ENCODE measurements at places on chromosomes 12 and 14. TPM values are rescaled to one million over a fixed set of nuclear protein-coding genes. Genes with fewer than 3 reads are reported as not detected.

DNA sequence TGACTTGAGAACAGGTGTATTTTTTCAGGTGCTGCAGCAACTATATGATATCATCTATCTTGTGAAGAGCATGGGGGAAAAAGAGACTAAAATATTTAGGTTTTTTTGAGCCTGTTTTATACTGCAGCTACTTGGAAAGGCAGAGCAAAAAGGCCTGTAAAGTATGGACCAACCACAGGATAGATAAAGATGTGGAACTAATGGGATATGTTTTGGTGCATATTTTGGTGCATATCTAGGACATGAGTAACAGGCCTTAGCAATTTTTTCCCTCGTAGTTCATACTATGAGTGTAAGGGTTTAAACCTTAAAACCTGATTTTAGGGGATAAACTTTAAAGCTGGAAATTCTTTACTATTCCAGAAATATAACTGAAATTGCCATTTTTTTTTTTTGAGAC is 6.0 kb upstream of the GTSF1 start:
- DNase-seq, result no peak
- no peak overlapping the region for H3K4me3 ChIP-seq
- peaks cover 8% of the 10 kb centered on the region for H3K4me1 ChIP-seq
- H3K27ac ChIP-seq, result peak overlapping the region; percentile 43
- no peaks in the 10 kb centered on the region for H3K27me3 ChIP-seq

PSME2 gene
- total RNA-seq, result 100 TPM

RBM25 gene
- total RNA-seq, result 59.6 TPM

DNA sequence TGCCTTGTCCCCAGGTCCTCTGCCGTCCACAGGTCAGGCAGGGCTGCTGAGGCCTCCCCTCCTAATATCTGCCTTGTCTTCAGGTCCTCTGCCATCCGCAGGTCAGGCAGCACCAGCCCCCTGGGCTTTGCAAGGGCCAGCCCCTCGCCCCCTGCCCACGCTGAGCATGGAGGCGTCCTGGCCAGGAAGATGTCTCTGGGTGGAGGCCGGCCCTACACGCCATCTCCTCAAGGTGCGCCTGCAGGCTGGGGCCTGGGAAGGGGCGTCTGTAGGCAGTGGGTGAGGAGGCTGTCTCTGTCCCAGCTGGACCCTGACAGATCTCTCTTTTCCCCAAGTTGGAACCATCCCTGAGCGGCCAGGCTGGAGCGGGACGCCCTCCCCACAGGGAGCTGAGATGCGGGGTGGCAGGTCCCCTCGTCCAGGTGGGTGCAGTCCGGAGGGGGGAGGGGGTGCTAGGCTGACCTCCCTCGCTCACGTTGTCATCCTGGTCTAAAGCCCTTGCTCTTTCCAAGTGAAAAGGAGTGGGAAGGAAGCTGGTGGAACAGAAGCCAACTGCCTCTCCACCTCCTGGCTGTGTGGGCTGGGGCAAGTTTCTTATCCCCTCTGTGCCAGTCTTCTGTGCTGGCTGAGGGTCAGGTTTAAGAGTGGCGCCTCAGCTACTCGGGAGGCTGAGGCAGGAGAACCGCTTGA is 13.9 kb upstream of the PUS1 start:
- H3K27me3 ChIP-seq, result no peaks in the 10 kb centered on the region
- H3K4me1 ChIP-seq, result peaks cover 10% of the 10 kb centered on the region
- H3K27ac ChIP-seq, result no peak overlapping the region
- H3K4me3 ChIP-seq, result no peak overlapping the region
- DNase-seq, result no peak

DNA sequence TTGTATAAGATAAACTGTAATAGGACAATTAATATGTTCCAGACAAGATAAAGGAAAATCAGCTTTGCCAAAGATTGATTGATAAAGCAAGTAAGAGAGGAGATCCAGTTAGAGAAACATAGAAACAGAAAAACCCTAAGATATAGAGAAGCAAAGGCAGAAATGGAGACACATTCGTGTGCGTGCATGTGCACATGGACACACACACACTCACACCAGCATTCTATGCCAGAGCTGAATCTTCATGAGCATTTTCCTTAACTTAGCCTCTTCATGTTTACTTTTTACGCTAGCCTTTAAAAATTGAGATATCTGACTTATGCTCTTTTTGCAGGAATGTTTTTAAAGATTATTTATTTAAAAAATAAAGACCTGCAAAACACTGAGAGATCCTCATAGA is 168.5 kb upstream of the ATP2B1 start:
- H3K4me3 ChIP-seq, result no peak overlapping the region
- H3K4me1 ChIP-seq, result no peaks in the 10 kb centered on the region
- no peak for DNase-seq
- H3K27ac ChIP-seq, result no peak overlapping the region
- H3K27me3 ChIP-seq, result no peaks in the 10 kb centered on the region

DNA sequence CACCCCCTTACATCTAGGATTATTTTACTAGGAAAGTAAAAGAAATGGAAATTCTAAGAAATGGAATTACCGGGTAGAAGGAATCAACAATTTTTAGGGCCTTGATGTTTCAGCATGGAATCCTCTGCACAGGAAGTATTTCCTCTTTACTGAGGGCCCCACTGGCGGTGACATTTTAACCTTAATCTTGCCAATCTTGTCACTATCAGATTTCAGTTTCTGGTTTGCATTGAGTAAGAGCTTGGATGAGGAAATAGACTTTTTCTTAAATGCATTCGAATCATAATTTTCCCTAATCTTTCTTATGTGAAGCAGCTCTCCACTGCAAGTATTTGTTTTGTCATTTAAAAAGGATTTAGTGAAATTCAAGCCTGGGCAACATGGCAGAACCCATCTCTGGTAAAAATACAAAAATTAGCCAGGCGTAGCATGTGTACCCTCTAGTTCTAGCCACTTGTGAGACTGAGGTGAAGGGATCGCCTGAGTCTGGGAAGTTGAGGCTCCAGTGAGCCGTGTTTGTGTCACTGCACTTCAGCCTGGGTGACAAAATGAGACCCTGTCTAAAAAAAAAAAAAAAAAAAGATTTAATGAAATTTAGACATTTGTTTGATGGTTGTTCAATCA is 40.7 kb downstream of the TPCN1 start:
- H3K4me1 ChIP-seq, result peaks cover 10% of the 10 kb centered on the region
- no peak overlapping the region for H3K27ac ChIP-seq
- no peak overlapping the region for H3K4me3 ChIP-seq
- no peaks in the 10 kb centered on the region for H3K27me3 ChIP-seq
- peaks cover 18% of the 10 kb centered on the region for H3K36me3 ChIP-seq

LYZ gene
- total RNA-seq, result 4.5 TPM

DNA sequence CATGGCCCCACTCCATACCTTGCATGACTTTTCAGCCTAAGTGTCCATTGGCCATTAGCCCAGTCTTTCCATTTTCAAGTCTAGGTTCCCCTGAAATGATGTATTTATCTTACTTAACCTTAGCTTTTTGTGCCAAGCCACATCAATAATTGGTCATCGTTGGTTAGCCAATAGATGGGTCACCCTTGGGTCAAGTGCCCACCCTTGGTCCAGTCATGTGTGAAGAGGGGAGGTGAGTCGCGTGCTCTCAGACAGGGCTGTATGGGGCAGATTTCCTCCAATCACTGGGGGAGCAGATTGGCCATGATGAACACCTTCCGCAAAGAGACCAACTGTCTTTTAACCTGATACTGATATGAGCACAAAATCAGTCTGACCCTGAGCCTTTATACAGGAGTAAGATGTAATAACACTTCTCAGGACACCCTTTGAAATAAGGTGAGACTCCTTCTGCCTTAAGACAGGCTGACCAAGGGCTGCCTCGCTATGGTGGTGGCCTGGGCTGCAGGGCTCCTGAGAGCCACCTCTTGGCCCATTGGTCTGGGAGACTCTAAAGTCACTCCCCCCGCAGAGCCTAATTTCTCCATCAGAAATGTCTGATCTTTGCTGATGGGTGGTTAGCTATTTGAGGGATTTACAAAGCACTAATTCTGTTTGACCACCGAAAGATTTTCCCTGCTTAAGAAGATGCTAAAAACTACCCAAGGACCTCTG is 143.2 kb downstream of the ZFP36L1 start:
- no peaks in the 10 kb centered on the region for H3K27me3 ChIP-seq
- no peak overlapping the region for H3K4me3 ChIP-seq
- H3K4me1 ChIP-seq, result peaks cover 21% of the 10 kb centered on the region
- H3K36me3 ChIP-seq, result no peaks in the 10 kb centered on the region

DNA sequence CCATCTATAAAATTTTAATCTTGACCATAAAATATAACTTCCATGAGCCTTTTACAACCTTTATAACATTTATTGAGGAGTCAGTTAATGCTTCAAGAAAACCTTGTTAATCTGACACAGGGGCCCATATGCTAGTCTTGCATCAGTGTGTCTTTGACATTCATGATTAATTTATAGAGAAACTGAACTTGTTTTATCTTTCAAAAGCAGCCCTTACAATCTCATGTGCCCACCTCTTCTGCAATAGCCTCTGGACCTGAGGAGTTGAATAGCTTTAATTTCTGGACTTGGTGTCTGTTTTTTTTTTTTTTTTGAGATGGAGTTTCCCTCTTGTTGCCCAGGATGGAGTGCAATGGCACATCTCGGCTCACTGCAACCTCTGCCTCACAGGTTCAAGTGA is 8.6 kb upstream of the LPCAT3 start:
- H3K27ac ChIP-seq, result no peak overlapping the region
- H3K4me3 ChIP-seq, result no peak overlapping the region
- no peaks in the 10 kb centered on the region for H3K27me3 ChIP-seq
- H3K36me3 ChIP-seq, result no peaks in the 10 kb centered on the region
- DNase-seq, result no peak

ATP6V1D gene
- total RNA-seq, result 27.6 TPM

PRIMA1 gene
- 9.4 TPM for total RNA-seq

DNA sequence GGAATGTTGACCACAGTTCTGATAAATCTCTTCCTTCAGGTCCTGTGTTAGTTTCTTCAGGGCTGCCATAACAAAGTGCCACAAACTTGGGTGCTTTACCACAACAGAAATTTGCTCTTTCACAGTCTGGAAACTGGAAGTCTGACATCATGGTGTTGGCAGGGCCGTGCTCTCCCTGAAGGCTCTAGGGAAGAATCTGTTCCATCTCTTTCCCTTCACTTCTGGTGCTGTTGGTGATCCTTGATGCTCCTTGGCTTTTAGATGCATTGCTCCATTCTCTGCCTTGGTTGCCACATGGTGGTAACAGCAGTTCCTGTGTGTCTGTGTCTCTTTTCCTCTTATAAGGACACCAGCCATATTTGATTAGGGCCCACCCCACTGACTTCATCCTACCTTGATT is 32.2 kb downstream of the HMGA2 start:
- H3K4me1 ChIP-seq, result no peaks in the 10 kb centered on the region
- no peaks in the 10 kb centered on the region for H3K36me3 ChIP-seq
- H3K27me3 ChIP-seq, result no peaks in the 10 kb centered on the region
- DNase-seq, result no peak
- H3K4me3 ChIP-seq, result no peak overlapping the region
- H3K27ac ChIP-seq, result no peak overlapping the region

DNA sequence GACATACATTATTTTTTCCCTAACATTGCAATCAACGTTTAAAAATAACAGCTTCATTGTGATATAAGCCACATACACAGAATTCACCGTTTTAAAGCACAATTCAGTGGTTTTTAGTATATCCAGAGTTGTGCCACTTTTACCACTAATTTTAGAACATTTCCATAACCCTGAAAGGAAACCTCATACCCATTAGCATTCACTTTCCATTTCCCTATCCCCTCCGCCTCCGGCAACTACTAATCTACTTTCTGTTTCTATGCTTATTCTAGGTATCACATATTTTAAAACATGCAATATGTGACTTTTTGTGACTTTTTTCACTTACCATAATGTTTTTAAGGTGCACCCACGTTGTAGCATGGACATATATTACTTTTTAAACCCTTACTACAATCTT is 55.6 kb upstream of the ISM2 start:
- H3K36me3 ChIP-seq, result peaks cover 48% of the 10 kb centered on the region
- H3K4me1 ChIP-seq, result no peaks in the 10 kb centered on the region
- no peak overlapping the region for H3K27ac ChIP-seq
- no peak overlapping the region for H3K4me3 ChIP-seq
- no peak for DNase-seq
- H3K27me3 ChIP-seq, result no peaks in the 10 kb centered on the region

FAM181A gene
- not detected for total RNA-seq

FSCB gene
- not detected for total RNA-seq

DNA sequence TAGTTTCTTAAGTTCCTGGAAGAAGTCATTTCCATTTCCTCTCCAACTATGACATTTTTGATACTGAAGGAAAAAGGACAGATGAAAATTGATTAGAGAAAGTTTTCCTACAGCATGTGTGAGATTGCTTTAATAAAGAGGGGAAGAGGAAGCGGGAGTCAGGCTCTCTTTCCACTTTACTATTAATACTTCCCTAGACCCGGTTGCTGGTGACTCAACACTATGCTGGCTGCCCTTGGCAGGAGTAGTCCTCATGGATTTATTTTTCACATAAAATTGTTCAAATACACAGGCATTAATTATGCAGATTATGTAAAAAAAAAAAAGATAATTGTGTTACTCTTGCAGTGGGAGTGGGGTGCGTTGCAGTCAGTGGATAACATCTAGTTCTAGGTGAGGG is 293.4 kb downstream of the EGLN3 start:
- DNase-seq, result no peak
- no peaks in the 10 kb centered on the region for H3K4me1 ChIP-seq
- no peaks in the 10 kb centered on the region for H3K27me3 ChIP-seq
- H3K4me3 ChIP-seq, result no peak overlapping the region

- H3K36me3 ChIP-seq, result no peaks in the 10 kb centered on the region
- no peak overlapping the region for H3K27ac ChIP-seq
- no peaks in the 10 kb centered on the region for H3K27me3 ChIP-seq
- no peaks in the 10 kb centered on the region for H3K4me1 ChIP-seq
These were observed 33.7 kb downstream of the PRKD1 start for GRCh38 chr14:29893989-29894388.

PROX2 gene
- not detected for total RNA-seq

GRCh38 chr12:71662849-71663560 is 643 bp downstream of the ZFC3H1 start:
- H3K27ac ChIP-seq, result peak overlapping the region; percentile 98
- peaks cover 19% of the 10 kb centered on the region for H3K36me3 ChIP-seq
- peaks cover 17% of the 10 kb centered on the region for H3K4me1 ChIP-seq
- DNase-seq, result no peak

IL25 gene
- not detected for total RNA-seq

- H3K4me1 ChIP-seq, result peaks cover 3% of the 10 kb centered on the region
- no peak for DNase-seq
- no peak overlapping the region for H3K27ac ChIP-seq
- H3K36me3 ChIP-seq, result no peaks in the 10 kb centered on the region
These were observed 863.5 kb upstream of the MGAT4C start for GRCh38 chr12:87119713-87120112.

DNA sequence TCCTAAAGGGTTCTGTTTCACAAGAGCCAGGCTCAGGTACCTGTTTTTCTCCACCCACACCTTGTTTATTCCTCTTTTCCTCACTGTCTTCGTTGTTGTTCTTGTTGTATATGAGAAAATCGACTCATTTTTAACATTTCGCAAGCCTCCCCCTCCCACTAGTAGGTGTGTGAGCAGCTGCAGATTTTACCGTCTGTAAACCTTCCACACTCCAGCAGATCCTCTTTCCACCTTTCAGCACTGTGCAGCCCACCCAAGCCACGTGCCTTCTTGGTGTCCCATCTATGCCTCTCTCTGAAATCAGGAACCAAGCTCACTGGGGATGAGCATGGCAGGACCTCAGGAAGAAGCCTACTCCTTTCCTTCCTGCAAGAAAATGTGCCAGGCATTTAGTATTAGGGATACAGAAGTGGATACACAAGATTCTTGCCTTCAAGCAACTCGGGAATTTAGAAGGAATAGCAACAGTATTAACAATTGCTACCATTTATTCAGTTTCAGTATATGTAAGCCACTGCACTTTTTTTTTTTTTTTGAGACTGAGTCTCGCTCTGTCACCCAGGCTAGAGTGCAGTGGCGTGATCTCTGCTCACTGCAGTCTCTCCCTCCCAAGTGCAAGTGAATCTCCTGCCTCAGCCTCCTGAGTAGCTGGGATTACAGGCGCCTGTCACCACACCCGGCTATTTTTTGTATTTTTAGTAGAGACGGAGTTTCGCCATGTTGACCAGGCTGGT is 113.6 kb downstream of the CHST11 start:
- no peaks in the 10 kb centered on the region for H3K36me3 ChIP-seq
- H3K4me3 ChIP-seq, result no peak overlapping the region
- DNase-seq, result no peak
